ENCODE measurements at places on chromosomes 1 and 21.

DNA sequence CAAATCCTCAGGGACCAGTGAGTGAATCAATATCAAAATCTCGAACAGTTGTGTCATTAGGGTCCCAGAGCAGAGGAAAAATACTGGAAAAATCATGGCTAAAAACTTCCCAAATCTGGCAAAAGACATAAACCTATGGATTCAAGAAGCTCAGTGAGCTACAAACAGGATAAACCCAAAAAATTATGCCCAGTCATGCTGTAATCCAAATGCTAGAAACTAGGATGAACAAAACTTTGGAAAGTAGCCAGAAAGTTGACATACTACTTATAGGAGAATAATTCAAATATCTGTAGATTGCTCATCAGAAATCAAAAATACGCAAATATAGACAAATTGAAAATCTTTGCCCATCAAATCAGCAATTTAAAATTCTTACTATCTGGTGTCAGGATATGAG is 34.6 kb upstream of the ATP1A1 start:
- DNase-seq, result no peak

DNA sequence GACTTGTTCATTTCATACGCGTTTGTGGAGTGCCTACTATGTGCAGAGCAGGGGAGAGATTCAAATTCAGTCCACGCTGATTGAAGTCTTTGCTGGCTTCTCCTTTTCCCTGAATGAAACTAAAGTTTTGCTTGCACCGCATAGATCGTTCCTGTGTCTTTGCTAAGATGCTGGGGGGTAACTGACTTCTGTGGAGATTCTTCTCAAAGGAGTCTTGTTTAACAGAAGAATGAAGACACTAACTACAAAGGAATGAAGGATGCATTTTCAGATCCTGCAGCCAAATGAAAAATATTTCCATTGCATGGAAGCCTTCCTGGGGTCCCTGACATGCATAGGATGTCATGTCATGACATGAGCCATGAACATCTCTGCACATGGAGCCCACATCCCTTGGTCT is 26.9 kb upstream of the H6PD start:
- no peak for DNase-seq

DNA sequence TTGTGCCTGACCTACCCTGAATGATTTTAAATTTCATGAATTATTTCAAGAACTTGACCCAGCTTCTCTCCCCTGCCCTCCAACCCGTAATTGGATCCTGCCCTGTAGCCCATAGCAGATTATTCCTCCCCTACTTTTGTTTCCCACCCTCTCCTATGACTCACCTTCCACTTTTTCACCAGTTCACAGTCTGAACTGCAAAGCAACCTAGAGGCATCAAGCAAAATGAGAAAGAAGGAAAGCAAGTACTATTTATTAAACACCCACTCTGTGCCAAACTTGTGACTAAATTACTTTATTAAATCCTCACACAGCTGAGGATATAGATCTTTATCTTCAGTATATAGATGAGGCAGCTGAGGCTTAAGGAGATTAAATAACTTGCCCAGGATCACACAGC is 20.7 kb upstream of the IKBKE start:
- no peak for DNase-seq

GRCh38 chr1:15762546-15762945 is 4.0 kb downstream of the FBLIM1 start:
- DNase-seq, result no peak

DNA sequence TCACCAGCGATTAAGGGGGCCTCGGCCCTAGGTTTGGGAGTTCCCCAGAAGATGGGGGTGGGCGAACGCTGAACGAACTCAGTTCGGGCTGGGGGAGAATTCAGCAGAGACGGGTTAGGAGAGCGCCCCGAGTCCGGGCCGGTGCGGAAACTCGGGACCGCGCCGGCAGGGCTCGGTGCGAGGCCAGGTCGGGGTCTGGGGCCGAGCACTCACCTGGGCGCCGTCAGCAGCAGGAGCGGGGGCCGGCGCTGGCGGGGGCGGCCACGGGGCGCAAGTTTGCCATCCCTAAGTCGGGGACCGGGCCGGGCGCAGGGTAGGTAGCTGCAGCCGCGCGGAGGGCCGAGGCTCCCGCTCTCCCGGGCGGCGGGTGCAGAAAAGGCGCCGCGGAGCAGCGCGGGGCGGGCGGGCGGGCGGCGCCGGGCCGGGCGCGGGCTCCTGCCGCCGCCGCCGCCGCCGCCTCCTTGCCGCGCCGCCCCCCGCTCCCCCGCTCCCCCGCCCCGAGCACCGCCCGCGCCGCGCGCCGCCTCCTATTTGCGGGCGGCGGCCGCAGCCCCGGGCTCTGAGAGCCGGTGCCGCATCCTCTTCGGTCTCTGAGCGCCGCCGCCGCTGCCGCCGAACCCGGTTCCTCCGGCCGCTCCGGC is 349 bp downstream of the ADGRB2 start:
- no peak for DNase-seq

DNA sequence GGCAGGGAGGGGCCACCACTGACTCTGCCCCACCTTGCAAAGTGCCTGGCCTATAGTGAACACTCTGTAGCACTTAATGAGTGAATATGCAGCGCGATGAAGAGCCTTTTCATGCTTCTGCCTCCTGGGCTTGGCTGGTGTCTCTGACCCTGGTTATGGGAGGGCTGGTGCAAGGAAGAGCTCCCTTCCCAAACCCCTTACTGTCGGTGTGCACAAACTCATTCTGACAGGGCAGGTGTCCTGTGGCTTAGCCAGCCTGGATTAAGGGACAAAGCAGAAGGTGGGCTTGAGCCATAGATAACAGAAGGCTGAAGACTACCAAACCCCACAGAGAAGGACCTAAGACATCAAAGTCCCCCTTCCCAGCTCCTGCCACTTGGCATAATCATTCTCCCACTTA is 2.0 kb upstream of the NCMAP start:
- no peak for DNase-seq

- no peak for DNase-seq
These were observed 22.7 kb downstream of the COL6A2 start for GRCh38 chr21:46120301-46121285.

DNA sequence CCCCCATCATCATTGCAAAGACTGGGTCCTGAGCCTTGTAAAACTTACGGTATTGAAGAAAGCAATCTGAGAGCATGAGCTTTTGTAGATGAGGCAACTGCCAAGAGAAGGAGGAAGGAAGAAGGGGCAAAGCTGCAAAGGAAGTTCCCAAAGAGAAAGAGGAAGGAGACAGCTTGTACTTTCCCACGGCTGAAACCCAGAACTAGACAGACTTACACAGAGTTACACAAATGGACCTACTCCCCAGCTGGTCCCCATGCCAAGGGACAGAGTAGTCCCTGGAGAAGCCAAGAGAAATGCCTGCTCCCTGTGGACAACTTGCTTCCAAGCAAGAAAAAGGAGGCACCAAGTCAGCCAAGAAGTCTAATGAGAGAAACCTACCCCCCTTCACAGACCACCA is 22.6 kb downstream of the SLC5A9 start:
- peak; percentile 26 for DNase-seq

- peak; percentile 72 for DNase-seq
These were observed 36.6 kb upstream of the OPRD1 start for GRCh38 chr1:28775121-28775942.

DNA sequence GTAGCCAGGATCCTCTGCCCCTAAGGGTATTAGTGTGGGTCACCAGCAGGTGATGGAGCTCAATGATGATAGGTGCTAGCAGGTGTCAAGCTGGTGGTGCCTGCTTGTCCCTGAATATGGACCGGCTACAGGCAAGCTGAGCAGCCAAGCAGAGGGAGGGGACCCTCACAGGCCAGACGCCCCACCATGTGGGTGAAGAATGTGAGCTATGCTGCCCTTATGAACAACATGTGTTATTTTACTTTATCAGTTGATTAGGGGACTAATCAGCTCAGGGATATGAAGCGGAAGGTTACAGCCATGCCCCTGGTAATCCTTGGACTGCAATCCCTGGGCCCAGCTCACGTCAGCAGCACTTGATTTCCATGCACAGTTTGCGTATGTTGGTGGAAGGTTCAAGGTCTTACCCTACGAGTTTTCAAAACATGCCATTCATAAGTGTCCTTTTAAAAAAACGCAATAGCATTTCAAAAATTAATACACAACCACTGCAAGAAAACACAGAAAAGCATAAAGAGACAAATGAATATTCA is 106.0 kb downstream of the CDC7 start:
- DNase-seq, result no peak

DNA sequence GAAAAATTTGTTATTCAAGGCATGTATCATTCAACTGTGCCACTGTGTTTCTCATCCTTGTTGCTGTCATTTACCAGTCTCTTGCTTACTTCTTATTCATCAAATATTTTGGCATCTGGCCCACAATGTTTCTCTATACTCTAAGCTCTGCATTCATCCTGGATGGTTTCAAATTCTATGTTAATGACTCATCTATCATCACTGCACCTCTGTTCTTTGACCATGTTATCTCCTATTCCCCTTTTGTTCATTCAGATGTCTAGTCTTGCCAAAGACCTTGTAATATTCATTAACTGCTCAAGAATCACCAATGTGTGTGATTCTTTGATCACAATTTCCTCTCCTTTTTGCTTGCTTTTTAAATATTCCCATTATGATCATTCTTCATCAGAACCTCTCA is 54.6 kb upstream of the PRKACB start:
- no peak for DNase-seq

DNA sequence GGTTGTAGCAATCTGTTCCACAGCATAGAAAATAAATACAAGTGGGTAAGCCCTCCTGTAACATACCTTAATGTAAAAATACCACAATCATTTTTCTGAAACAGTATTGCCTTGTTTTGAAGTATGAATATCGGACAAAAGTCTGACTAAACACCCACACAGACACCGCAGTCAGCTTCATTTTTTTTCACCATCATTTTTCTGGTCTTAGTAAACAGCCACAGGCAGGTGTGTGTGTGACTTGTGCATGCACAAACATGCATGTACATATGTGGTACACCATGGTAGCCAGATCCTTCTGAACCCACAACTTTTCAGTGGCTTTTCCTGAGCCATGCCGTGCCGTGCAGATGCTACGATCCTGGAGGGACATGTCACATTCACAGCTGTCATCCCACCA is 261.7 kb downstream of the PCP4 start:
- DNase-seq, result no peak

Data from liver (tissue), 10 donors.